ENCODE measurements at places on chromosomes 4 and X. TPM values are rescaled to one million over a fixed set of nuclear protein-coding genes. Genes with fewer than 3 reads are reported as not detected.

The SYNPO2 gene
- 0.30 TPM for total RNA-seq

The SPCS3 gene
- total RNA-seq = 85.8 TPM

The ZNF157 gene
- not detected for total RNA-seq

The SSX3 gene
- not detected for total RNA-seq

The ITGB1BP2 gene
- 0.20 TPM for total RNA-seq

The CT45A6 gene
- not detected for total RNA-seq

The FAM47E gene
- not detected for total RNA-seq

The F11 gene
- total RNA-seq = not detected

The SLC16A2 gene
- total RNA-seq = 0.39 TPM

The RAB9B gene
- total RNA-seq = 0.13 TPM

The BEX5 gene
- 3.5 TPM for total RNA-seq

The FAT4 gene
- total RNA-seq = 19.2 TPM

The JADE1 gene
- total RNA-seq = 13.1 TPM

The ENPP6 gene
- total RNA-seq = not detected

The PLAC8 gene
- 2.1 TPM for total RNA-seq

The TMPRSS11B gene
- not detected for total RNA-seq

The HPGD gene
- total RNA-seq = not detected

The LRPAP1 gene
- 150 TPM for total RNA-seq

Measured in mammary microvascular endothelial cell (primary cell).